HCT116 (cell line): ENCODE measurements at places on chromosomes 5 and 9.

- DNase-seq: peak; percentile 99
These were observed at the start of gene PSMD5 for GRCh38 chr9:120842685-120843485. Gene PSMD5, minus strand, starts transcription at chr9:120842922. Its CDS starts 13 bp downstream, at chr9:120842909.

DNA sequence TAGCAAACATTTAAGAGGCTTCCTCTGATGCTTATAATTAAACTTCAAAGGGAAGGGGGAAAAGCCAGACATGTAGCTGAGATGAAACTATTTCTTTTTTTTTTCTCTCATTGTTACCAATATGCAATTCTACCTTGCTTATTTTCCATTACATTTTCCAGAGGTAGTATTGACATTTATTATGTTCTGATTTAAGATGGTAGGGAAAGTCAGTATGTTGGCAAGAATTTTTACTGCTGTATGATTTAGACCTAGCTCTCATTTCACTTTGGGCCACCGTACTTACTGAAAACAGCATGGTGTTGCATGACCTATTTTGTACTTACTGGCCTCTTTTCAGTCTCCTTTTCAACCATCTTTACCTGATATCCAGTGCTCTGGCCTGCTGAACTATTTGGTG lies 9.6 kb upstream of the SPINK6 start:
- DNase-seq: no peak

GRCh38 chr5:179906795-179907555 lies 722 bp downstream of the TBC1D9B start:
- no peak for DNase-seq

GRCh38 chr5:10768328-10768899 lies 7.4 kb upstream of the DAP start:
- DNase-seq: no peak

DNA sequence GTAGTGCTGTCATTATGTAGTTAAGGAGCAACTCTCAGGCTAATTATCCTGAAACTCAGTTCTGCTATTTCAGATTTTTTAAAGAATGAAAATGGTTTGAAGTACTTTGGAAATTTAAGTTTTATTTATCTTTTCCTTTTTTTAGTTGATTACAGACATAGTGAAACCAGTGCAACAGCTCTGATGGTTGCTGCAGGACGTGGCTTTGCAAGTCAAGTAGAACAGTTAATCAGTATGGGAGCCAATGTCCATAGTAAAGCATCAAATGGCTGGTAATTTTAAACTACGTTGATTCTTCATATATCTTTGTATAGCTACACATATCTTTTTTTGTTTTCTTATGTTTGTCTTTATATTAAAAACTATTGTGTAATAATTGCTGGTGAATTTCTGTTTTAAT lies 34.9 kb downstream of the YTHDC2 start:
- no peak for DNase-seq

DNA sequence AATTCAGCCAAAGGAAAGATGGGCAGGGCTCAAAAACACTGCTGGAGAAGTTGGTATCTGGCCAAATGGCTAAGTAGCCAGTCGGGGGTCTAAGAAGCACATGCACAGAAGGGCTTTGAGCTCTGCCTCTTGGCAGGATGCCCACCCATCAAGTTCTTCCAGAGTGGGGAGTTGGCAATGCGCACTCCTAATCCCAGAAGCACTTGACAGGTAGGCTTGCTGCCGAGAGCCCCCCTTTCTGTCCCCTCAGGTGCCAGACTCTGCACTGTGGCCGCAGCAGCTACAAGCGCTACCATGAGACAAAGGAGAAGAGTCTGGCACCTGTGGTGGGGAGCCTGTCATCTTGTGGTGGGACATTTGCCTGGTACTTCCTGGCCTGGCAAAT lies 252.9 kb upstream of the SLC24A2 start:
- no peak for DNase-seq

- no peak for DNase-seq
These were observed 4.4 kb upstream of the EBF1 start for GRCh38 chr5:159104051-159104651.

DNA sequence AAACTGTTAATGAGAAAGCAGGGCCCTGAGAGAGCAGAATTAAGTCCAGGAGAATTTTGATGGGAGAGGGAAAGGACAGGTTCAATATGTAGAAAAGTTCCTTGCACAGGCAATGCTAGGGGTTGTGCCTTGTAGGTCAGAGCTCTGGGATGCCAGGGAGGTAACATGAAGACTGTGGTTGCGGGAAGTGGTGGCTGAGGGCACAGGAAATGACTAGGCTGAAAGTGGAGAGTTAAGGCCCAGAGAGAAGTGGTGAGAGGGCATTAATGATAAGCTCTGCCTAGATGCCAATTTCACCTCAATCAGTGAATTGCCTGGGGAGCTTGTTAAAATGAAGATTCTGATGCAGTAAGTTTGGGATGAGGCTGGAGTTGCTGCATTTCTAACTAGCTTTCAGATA lies 31.5 kb upstream of the PPP3R2 start:
- DNase-seq: no peak

GRCh38 chr5:104789366-104789765 lies 1226.8 kb upstream of the NUDT12 start:
- no peak for DNase-seq

DNA sequence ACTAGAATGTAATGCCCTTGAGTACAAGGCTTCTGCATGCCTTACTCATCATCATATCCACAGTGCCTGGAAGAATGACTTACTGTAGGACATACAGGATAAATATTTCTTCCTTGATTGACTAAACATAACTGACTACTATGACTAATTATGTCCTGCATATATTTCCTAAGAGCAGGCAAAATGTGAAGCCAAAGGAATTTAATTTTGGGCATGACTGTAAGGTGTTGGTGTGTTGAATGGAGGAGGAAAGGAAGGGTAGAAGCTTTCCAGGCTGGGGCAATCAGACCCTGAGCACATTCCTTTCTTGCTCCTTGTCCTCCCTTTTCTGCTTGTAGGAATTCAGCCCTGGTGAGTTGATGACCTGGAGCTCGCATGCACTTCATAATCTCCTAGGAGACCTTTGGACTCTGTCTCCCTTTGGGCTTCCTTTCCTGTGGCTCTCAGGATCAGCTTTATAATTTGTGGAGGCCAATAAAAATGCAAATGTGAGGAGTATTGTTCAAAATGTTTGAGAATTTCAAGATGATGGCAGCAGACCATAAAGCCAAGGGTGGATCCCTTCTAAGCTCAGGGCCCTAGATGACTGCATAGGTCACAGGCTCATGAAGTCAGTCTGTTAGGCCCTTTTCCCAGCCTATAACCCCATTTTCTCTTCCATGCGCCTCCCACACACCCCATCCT lies 174.0 kb downstream of the HMHB1 start:
- no peak for DNase-seq

GRCh38 chr9:97046228-97046627 lies 7.3 kb upstream of the CTSV start:
- DNase-seq: peak; percentile 83

- DNase-seq: no peak
These were observed 25.6 kb downstream of the RASGRF2 start for GRCh38 chr5:80985600-80986228.

DNA sequence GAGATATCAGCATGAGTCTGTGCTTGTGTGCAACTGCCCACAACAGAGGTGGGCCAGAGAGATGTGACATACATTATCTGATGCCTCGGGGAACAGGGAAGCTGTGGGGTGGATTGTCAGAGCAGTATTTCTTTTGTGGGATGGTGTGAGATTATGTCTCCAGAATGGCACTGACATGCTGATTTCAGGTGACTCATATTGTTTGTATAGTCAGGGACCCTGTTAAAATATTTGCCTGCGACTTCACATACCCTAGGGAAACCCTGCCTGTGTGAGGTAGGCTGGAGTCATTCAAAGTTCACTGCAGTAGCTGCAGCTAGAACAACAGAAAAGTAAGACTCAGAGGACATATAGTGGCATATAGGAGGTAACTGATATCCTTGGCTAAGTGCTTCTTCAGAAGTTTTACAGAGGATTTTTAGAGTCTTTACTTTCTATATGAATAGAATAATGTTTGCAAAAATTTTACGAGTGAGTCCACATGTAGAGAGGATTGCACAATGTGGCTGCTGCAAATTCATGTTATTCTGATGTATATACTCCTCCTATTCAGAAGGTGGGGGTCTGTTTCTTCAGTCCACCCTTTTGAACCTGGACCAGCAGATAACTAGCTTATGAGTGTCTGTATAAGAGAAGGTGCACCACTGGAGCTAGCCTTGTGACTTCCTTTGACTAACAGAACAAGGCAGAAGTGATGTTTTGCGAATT lies 89.3 kb downstream of the MACIR start:
- DNase-seq: no peak

- no peak for DNase-seq
These were observed 6.0 kb upstream of the FAM163B start for GRCh38 chr9:133615186-133615585.

DNA sequence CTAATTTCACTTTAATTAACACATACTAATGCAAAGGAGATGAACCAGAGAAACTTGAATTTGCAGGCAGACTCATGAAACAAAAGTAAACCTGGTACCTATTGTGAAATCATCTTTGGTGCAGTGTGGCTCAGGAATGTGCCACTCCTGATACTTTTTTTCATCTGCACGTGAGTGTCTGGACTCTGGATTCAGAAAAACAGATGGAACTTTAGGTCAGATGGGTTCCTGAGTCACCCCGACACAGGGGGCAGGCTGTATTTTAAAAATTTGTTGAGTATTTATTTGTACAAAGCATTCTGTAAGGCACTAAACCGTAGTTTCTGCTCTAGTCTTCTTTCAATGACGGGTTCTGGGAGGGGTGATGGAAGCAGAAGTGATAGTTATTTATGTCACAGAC lies 52.2 kb upstream of the TUT7 start:
- no peak for DNase-seq

DNA sequence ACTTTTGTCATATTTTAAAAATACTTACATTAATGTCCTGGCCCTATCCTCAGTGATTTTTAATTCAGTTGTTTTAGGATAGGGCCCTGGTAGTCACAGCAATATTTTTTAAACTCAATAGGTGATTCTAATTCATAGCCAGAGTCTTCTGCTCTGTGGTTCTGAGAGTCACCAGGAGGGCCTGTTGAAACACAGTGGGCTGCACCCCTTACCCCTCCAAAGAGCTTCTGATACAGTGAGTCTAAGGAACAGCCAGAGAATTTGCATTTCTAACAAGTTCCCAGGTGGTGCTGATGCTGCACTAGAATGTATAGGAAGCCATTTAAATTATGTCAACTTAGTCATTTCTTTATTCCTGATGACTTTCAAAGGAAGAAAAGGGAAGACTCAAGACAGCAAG lies 458.3 kb upstream of the ARRDC3 start:
- no peak for DNase-seq

GRCh38 chr5:79418276-79418675 lies 95.7 kb downstream of the HOMER1 start:
- DNase-seq: peak; percentile 16

DNA sequence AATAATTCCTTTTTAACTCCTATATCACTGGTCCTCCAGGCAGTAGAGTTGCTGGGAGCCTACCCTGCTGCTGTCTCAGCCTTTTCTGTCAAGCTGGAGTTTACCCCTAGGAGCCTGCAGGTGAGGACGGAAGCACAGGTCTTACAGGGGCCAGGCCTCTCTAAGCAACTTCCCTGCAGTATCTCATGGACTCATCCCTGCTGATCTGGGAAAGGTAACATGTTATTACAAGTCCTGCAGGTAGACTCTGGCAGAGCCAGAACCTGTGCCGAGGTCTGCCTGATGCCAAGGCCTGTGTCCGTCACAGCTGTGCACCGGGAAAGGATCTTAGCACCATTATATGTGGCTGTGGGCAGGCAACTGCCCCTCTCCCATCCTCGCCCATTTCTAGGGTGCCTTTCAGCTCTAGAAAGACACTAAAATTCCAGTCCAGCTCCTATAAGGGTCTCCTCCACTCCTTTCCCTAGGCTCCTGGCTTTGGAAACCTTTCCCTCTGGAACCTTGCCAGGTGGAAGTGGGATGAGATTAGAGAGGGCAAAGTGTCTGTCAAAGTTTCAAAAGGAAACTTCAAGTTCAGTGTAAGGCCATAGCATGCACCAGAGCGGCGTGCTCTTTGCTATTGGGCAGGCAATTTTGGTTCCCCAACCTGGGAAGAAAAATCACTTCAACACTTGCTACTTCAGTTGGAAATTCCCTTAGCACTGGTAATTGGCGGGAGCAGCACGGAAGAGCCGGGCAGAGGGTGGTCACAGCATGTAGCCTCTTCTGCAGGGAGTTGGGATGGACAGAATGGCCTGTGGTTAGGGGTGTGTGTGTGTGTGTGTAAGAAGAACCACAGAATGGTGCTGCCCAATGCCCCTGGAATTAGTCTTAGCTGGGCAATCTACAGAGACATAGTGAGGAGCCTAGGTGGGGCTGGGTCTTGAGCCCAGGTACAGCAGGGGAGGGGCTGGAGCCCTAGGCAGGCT lies 17.5 kb downstream of the TMEM171 start:
- no peak for DNase-seq

- DNase-seq: peak; percentile 54
These were observed 1.7 kb downstream of the SH3PXD2B start for GRCh38 chr5:172452398-172453205.

DNA sequence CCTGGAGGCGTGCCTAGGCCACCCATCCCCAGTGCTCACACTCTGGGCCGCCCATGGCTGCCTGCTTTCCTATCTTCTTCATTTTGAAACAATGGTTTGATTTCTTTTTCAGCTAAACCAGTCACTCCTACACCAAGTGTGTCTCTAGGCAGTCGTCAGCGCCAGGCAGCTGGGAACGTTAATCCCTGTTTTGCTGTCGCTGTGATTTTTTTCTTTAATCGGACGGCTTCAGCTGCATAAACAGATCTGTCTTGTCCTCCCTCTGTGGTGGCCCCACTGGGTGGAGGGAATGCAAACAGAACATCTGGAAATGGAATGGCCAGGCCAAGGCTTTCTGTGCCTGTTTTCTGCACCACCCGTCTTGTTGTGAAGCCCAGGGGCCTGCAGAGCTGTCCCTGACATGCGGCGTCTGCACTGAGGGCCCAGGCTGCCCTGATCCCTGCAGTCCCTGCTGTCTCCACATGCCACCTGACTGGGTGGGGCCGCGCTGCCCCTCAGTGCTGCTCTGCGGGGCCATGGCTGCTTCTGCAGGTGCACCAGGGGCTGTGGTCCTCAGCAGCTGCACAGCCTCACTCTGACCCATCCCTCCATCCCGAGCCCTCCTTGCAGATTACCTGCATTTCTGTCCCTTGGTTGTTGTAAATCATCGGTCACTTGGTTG lies 51.5 kb downstream of the WNK2 start:
- no peak for DNase-seq

GRCh38 chr5:115263078-115263380 lies 352 bp upstream of the PGGT1B start:
- DNase-seq: no peak
